ENCODE measurements at places on chromosomes 2 and 18. TPM values are rescaled to one million over a fixed set of nuclear protein-coding genes. Genes with fewer than 3 reads are reported as not detected.

- peak overlapping the region; percentile 17 for H3K27ac ChIP-seq
- no peak for DNase-seq
- peaks cover 26% of the 10 kb centered on the region for H3K4me1 ChIP-seq
- no peaks in the 10 kb centered on the region for H3K27me3 ChIP-seq
- no peak overlapping the region for H3K4me3 ChIP-seq
- peaks cover 24% of the 10 kb centered on the region for H3K36me3 ChIP-seq
These were observed 22.9 kb downstream of the WIPF1 start for GRCh38 chr2:174574657-174575056.

DNA sequence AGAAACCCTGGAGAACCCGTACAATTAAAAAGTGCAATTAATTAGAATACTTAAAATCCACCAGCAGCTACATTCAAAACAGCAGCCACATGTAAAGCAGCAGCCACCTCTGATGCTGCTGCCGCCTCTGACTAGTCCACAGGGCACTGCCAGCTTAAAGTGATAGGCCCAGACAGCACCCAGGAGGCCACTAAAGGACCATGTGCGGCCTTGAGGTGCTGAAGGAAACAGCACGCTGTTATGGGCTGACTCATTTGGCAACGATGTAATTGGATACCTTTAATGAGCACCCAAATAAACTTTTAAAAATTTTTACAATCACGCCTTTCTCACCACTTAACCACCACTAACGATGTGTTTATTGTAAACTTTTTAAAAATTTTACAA lies 209.3 kb upstream of the NCKAP5 start:
- no peaks in the 10 kb centered on the region for H3K27me3 ChIP-seq
- no peak for DNase-seq
- H3K4me1 ChIP-seq, result peaks cover 13% of the 10 kb centered on the region
- H3K27ac ChIP-seq, result no peak overlapping the region
- H3K36me3 ChIP-seq, result no peaks in the 10 kb centered on the region

GRCh38 chr2:231704017-231704416 lies 4.3 kb upstream of the PTMA start:
- peaks cover 25% of the 10 kb centered on the region for H3K4me1 ChIP-seq
- no peak for DNase-seq
- H3K27ac ChIP-seq, result no peak overlapping the region
- no peaks in the 10 kb centered on the region for H3K36me3 ChIP-seq
- H3K4me3 ChIP-seq, result no peak overlapping the region

GRCh38 chr2:39625193-39625926 lies 40.4 kb upstream of the TMEM178A start:
- H3K4me1 ChIP-seq, result peaks cover 2% of the 10 kb centered on the region
- no peak overlapping the region for H3K27ac ChIP-seq
- no peak overlapping the region for H3K4me3 ChIP-seq
- no peak for DNase-seq
- no peaks in the 10 kb centered on the region for H3K27me3 ChIP-seq

DNA sequence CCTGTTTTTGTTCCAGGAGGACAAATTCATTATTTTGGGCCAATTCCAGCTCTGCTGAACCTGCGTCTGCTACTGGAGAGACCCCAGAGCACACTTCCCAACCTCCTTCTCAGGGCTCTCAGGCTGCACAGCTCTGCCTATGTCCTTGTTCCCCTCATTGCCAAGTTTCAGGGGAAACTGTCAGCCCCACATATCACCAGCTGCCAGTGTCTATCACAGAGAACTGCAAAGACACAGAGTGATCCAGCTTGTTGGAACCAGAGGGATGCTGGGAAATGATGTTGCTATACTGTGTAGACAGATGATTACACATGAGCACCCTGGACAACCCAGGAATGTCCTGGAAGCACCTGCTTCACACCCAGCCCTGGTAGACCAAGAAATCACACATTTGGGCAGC lies 67.4 kb upstream of the TMEM247 start:
- H3K36me3 ChIP-seq, result no peaks in the 10 kb centered on the region
- no peak overlapping the region for H3K4me3 ChIP-seq
- no peak overlapping the region for H3K27ac ChIP-seq
- DNase-seq, result no peak
- no peaks in the 10 kb centered on the region for H3K27me3 ChIP-seq

CRYBA2 gene
- not detected for total RNA-seq

C2orf15 gene
- not detected for total RNA-seq

Data from vagina (tissue), 2 donors.